ENCODE measurements at places on chromosomes 5 and 9.
A peak's percentile ranks its signal among the peaks of the same experiment; 100 is the strongest.

DNA sequence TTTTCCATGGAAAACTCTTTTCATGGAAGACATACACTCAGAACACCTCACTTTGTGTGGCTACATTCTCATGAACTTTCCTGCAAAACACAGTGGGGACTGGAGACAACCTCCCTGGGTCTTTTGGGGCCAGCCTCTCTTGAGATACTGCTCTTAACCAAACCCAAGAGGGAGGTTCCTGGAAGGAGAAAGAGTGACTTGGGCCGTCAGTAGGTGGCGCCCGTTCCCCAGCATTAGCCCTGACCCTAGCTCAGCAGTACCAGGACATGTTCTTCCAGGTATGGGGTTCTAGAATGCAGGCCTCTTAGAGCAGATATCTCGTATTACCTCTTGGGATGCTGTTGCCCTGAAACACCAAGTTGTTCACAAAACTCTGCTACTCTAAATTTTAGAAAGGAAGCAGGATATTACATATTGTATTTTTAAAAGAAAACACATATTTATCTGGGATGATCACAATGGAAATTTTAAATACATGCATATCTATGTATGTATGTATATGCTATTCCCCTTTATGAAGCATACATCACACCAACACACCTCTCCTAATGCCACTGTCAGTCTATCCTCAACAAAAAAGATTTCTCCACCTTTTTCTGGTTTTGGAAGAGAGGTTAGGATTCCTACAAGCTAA lies 15.8 kb upstream of the GLIS3 start:
- peak; percentile 73 for DNase-seq

- no peak for DNase-seq
Measured at GRCh38 chr5:152288917-152289595, 116.0 kb downstream of the NMUR2 start.

GRCh38 chr9:33161011-33161588 lies 6.0 kb downstream of the B4GALT1 start:
- peak; percentile 90 for DNase-seq

GRCh38 chr5:151738125-151738848 lies 20.1 kb downstream of the ATOX1 start:
- DNase-seq, result no peak

- no peak for DNase-seq
Measured at GRCh38 chr5:169646856-169647255, 9.8 kb downstream of the DOCK2 start.

- DNase-seq, result no peak
Measured at GRCh38 chr5:72440207-72440638, 67.0 kb downstream of the ZNF366 start.

DNA sequence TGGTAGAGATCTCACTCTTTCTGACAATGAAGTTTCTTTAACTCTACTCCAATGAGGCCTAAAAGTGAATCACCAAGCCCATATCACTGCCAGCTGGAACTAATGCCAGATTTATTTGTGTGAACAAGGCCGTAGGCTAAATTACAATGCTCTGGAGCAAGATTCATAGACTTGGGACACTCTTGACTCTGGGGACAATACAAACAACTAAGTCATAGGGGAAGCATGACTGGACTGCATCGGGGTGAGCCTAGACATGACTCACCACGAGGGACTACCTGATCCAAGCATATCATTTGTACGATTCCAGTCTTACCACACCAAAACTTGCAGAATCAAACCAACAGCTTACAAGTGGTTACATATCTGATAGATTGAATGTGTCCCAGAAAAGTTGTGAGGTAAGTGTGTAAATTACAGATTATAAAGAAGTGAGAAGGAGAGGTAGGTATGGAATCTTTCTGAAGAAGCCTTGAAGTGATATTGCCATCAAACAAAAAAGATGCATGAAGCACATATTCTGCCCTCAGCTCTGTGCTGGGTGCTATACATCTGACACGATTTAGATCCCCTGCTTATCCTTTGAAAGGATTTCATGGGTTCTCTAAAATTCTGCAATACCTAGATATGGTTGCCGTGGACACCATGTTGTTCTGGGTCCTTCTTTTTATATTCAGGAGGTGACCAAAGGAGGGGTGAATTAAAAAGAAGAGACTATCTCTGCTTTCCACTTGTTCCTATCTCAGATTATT lies 199.3 kb upstream of the PDE4D start:
- DNase-seq, result no peak

GRCh38 chr9:20872340-20872977 lies 159.0 kb downstream of the HACD4 start:
- DNase-seq, result no peak

DNA sequence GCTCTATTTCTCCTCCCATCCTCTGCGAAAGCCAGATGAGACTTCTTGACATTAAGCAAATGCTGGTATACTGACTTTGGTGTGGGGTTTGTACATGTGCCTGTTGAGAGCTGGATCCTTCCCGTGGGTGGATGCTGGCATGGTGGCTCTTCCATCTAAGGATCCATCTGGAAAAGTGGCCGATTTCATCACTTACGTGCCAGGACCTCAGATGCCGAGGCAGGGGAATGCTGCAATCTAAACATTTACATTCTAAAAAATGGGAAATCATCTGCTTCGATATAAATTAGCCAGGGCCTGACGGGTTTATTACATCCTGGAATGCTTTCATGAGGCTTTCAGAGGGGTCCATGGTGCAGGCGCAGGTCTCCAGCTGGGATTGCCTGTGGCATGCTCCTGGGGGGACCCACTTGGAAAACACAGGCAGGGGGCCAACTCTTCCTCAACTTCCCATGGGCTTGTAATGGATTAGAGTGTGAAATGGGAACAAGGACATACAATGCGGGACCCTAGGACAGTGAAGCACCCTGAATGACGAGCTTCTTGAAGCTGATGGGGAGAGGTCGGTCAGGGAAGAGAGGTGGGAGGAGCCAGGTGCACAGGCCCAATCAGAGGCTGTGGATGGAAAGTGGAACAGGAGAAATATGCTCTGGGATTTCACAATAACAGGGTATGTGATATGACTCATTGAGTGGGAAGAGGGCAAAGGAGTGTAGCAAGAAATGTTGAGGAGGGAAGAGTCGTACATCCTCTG lies 105.5 kb upstream of the PITX1 start:
- DNase-seq, result peak; percentile 35

- no peak for DNase-seq
Measured at GRCh38 chr5:7405277-7405676, 9.3 kb downstream of the ADCY2 start.

GRCh38 chr9:347667-348292 lies 133.1 kb downstream of the DOCK8 start:
- DNase-seq, result peak; percentile 32

GRCh38 chr9:81508476-81508875 lies 180.9 kb downstream of the TLE1 start:
- DNase-seq, result no peak

DNA sequence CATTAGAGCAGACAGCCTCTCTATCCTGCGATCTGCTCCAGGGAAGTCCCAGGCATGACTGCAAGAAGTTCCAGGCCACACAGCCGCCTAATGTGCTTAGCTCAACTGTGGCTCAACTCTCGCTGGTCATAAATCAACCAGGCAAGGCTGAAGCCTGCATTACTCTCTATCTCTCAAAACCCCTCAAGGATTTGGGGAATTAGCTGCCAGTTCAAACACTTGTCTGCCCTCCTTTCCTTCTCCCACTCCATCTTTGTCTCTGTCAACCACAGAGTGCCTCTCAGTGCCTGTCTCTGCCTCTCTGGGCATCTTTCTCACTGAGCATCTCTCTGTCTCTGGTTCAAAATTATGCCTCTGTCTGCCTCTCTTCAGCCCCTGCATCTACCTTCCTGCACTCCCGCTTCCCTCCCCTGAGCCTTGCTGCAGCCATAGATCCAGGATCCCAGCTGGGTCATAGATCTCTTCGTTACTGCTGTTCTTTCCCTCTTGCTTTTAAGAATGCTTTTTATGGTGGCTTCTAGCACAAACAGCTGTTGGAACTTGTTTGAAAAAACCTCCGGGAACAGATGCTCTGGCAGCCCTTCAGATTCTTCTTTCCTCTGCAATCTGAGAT lies 27.9 kb upstream of the GALNT10 start:
- DNase-seq, result no peak

GRCh38 chr9:128728298-128728697 lies 4.4 kb upstream of the ZDHHC12 start:
- no peak for DNase-seq

DNA sequence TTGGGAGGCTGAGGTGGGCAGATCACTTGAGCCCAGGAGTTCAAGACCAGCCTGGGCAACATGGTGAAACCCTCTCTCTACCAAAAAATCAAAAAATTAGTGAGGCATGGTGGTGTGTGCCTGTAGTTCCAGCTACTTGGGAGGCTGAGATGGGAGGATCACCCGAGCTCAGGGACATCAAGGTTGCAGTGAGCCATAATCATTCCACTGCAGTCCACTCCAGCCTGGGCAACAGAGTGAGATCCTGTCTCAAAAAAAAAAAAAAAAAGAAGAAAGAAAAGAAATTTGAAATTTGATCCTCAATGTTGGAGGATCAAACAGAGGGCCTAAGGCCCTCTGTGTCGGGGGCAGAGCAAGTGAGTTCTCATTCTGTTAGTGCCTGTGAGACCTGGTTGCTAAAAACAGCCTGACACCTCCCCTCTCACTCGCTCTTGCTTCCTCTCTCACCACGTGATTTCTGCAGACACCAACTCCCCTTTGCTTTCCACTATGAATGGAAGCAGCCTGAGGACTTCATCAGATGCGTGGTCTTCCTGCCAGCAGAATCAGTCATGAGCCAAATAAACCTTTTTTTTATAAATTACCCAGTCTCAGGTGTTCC lies 8.4 kb upstream of the GOLPH3 start:
- DNase-seq, result no peak

DNA sequence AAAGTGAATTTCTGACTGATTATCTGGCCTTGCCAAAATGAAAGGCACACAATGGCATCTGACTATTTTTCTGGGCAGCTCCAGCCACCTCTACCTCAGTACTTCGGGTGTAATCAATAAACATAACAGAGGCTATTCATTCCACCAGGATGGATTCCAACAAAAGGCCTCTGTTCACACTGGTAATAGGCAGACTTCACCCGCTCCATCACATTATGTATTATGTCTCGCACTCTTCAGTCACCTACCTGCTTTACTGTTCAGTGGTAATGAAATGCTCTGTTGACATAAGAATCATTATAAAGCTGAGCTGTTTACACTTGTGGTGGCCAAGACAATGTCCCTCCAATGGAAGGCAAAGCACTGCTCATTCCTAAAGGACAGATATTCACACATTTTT lies 1333.7 kb upstream of the WWC1 start:
- no peak for DNase-seq

GRCh38 chr5:169534939-169535338 lies 48.6 kb upstream of the SPDL1 start:
- DNase-seq, result no peak
